Stimulated activated CD4-positive, alpha-beta T cell treated with anti-CD3 and anti-CD28 coated beads, TNF-alpha, amount 100 ng/mL, for 24 hours (primary cell): ENCODE measurements at places on chromosomes 3 and 15.

- no peak for DNase-seq
These were observed 917.7 kb downstream of the IGSF11 start for GRCh38 chr3:118116991-118117390.

DNA sequence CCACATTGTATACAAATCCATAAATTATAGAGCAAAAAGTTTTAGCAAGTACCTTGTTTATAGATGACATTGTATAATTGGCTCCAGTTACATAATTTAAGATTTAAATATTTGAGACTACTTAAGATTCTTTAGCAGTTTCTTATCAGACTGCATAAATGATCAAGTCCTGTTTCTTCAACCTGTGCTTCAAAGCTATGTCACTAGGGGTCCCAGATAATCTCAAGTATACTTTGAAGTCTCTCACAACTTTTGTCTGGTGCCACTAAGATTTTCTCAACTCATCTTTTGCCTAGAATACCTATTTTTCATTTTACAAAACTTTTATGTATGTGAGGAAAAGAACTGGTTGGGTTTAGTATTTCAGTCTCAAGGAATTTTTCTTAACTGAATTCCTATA is 205.5 kb downstream of the STAG1 start:
- no peak for DNase-seq

DNA sequence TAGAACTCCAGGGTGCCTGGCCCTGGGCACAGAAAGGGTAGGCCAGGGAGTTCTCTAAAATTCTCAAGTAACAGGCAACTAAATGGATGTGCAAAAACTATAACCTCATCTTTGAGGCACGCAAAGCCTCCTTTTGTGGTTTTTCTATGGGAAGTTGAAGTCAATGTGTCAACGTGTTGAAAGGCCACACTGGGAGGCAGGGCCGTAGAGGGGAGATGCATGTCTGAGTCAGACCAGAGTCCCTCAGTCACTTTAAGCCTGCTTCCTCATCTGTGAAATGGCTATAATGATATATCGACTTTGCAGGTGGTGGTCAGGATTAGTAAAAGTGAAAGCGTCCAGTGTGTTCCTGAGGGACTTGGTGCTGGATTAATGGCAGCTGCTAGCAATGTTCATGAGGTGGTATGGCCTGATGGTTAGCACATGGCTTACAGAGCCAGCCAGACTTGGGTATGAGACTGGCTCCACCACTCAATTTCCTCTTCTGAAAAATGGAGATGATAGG is 17.0 kb downstream of the TGM5 start:
- no peak for DNase-seq

GRCh38 chr15:90241343-90242192 is 7.6 kb downstream of the GDPGP1 start:
- DNase-seq, result no peak

- no peak for DNase-seq
These were observed 62.4 kb upstream of the NPHP3 start for GRCh38 chr3:132784502-132785025.

DNA sequence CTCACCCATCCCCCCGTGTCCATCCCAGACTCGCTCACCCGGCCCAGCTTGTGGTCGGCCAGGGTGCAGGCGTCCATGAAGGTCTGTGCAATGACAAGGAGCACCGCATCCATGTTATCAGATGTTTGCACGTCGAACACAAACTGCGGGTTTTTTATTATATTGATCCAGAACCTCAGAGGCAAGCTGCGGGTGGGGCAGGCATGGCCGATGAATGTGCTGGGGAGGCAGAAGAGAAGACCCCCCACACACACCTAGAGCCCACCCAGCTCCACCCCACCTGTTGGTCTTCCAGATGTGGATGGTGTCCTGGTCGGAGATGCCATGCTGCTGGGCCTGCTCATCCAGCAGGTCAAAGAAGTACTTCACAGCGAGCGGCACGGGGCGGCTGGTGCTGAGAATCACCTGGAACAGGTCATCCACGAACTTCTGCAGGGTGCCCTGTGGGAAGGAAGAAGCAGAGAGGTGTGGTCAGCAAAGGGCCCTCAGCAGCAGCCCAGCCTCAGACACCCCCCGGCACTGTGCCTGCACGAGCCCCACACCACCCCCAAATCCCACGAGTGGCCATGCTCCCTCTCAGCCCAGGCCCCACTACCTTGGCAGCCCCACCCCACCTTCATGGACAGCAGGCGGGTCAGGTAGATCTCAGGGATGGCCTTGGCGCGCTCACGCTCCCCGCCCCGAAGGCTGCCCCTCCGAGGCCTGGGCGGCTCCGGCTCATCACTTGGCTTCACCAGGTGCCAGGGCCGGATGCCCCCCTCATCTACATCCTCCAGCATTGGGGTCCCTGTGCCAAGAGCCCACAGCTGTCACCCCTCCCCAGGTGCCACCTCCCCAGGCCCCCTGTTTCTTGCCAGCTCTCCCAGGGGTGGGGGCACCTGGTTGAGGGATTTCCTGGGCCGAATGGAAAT is 20.3 kb downstream of the PLXNB1 start:
- no peak for DNase-seq

- DNase-seq, result no peak
These were observed 55.8 kb downstream of the DNAJB8 start for GRCh38 chr3:128410669-128411573.

- DNase-seq, result no peak
These were observed 40.8 kb upstream of the BHLHE40 start for GRCh38 chr3:4938281-4938982.
